Body of pancreas (tissue), 4 donors: ENCODE measurements at places on chromosomes 11 and 22. TPM values are rescaled to one million over a fixed set of nuclear protein-coding genes. Genes with fewer than 3 reads are reported as not detected.

Gene SOX6
- 21.4 TPM for total RNA-seq

Gene PHF21B
- not detected for total RNA-seq

Gene PLAAT5
- total RNA-seq, result 9.6 TPM

Gene INPP5J
- total RNA-seq, result 16.1 TPM

Gene OR2AG1
- not detected for total RNA-seq

Gene ADM2
- total RNA-seq, result 8.2 TPM

Gene DEFB108B
- not detected for total RNA-seq

Gene OR10D3
- not detected for total RNA-seq

Gene SERHL2
- total RNA-seq, result not detected

Gene PGA3
- not detected for total RNA-seq

Gene C22orf42
- total RNA-seq, result 4.0 TPM

Gene DDI1
- not detected for total RNA-seq

Gene TRIM22
- total RNA-seq, result 20.4 TPM

Gene OR51B2
- 0.78 TPM for total RNA-seq

Gene CD3G
- not detected for total RNA-seq

Gene TSPAN18
- 2.1 TPM for total RNA-seq

Gene F2
- not detected for total RNA-seq

Gene POU2AF2
- not detected for total RNA-seq

Gene RBMXL2
- total RNA-seq, result not detected

Gene TRIM48
- not detected for total RNA-seq

Gene SYT9
- 1.0 TPM for total RNA-seq

Gene SLC22A8
- total RNA-seq, result not detected

Gene ARHGAP8
- total RNA-seq, result 15.2 TPM

Gene MPEG1
- 1.3 TPM for total RNA-seq

Gene FAM111B
- 0.33 TPM for total RNA-seq

Gene CRYBB2
- not detected for total RNA-seq

Gene MRGPRE
- total RNA-seq, result not detected

Gene GGTLC2
- not detected for total RNA-seq

Gene ZNRF3
- 7.8 TPM for total RNA-seq

Gene BTBD18
- not detected for total RNA-seq

Gene E2F8
- total RNA-seq, result not detected

Gene OR52H1
- total RNA-seq, result 0.78 TPM

Gene OAF
- total RNA-seq, result 53.7 TPM

Gene CCDC73
- total RNA-seq, result 0.26 TPM
